SW 1271 (cell line): ENCODE measurements at places on chromosomes 1 and 21.

- no peak for DNase-seq
These were observed 34.7 kb downstream of the IFNAR1 start for GRCh38 chr21:33359446-33359845.

DNA sequence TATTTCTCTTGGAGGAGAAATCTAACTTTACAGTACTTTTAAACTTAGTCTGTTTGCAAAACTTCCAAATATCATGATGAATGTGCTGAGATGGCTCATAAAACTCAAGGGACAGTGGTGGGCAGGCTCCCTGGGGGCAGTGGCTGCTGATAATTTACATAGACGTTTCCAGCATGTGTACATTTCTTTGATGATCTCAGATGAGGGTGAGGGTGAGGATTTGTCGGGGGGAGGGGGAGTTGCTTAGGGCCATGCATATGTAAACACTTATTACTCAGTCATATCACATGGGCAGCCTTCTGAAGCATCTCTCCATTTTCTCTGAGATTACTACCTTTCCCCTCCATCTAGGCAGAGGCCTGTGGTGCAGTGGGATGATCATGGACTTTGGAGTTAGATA, 152.9 kb upstream of the HMGB4 start:
- no peak for DNase-seq

- no peak for DNase-seq
These were observed 23.1 kb upstream of the CNN3 start for GRCh38 chr1:94949681-94950661.

GRCh38 chr1:39145331-39145965, 59.0 kb upstream of the MACF1 start:
- DNase-seq: no peak
